Activated CD4-positive, alpha-beta T cell treated with anti-CD3 and anti-CD28 coated beads, Interleukin-2, amount 50 U/mL, for 48 hours (primary cell): ENCODE measurements at places on chromosomes 5 and 9.
A peak's percentile ranks its signal among the peaks of the same experiment; 100 is the strongest.

- peak; percentile 83 for DNase-seq
Measured at GRCh38 chr5:173056783-173057061, 570 bp downstream of the CREBRF start.

DNA sequence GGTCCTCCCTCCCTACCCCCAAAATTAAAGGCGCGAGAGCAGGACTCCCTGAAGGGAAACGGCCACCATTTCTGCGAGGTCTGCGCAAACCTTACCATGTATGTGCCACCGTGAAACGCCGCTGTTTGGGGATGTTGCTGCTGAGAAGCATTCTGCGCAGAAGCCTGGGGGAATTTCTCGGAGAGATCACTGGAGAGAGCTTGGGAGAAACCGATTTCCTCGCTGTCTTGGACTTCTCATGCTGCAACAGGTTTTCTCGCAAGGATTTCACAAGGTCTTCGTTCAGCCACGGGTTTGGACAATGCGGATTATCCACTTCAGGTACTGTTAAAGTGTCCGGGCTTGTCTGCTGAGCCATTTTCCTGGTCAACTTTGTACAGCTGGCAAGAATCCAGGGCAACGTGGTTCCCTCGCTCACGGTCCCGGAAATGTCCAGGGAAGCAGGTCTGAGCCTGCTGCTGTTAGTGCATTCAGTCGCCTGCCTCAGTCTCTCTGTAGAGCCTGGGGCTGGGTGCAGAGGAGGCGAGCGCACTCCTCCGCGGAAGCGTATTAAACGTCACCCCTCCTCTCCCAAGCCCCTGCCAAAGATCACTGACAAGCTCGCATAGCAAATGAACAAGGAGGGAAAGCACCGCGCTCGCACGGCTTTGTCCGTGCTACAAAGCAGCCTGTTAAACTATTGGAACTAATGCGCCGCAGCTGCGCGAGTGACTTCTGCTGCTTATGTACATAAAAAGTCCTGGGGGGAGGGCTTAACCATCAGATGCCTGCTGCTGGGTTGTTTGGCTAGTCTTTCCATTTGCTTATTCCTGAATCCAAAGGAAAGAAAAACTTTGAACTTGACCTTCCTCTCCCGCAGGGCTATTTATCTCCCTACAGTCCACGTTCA lies 125.1 kb downstream of the PDE4D start:
- peak; percentile 27 for DNase-seq

DNA sequence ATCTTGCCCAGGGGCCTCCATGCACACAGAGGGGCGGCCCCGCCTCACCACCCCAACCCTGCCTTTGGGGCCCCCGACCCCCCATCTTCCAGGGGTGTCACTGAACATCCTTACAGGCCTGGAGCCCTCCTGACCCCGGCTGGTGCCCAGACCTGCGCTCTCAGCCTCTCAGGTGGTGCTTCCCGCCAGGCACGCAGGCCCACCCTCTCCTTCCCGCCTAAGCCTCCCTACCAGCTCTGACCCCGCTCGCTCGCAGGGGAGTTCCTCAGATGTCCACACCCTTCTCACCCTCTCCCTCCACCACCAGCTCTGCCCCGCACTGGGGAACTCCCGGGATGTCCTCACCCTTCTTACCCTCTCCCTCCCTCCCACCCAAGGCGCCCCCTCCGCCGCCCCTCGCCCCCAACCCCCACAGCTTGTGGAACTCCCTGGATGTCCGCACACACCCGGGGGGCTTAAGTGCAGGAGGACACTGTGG lies 12.3 kb upstream of the QRFP start:
- DNase-seq: no peak

DNA sequence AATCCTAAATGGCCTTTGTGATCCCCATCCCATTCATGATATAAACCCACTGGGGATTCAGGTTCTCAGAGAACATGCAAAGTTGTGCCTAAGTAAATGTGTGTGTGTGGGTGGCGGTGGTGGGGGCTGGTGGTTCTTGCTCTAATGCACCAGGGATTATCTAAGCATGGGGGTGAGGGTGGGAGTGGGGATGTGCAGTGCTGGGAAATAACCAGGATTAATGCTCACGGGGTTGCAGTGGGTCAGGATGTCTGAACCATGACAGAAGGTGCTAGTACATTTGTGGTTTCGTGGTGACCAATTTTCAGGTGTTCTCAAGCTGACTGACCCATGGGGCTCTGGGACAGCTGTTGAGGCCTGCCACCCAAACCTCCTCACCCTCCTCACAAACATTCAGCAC lies 101.0 kb downstream of the ZNF608 start:
- no peak for DNase-seq

- no peak for DNase-seq
Measured at GRCh38 chr9:110521206-110521605, 58.3 kb downstream of the SVEP1 start.

DNA sequence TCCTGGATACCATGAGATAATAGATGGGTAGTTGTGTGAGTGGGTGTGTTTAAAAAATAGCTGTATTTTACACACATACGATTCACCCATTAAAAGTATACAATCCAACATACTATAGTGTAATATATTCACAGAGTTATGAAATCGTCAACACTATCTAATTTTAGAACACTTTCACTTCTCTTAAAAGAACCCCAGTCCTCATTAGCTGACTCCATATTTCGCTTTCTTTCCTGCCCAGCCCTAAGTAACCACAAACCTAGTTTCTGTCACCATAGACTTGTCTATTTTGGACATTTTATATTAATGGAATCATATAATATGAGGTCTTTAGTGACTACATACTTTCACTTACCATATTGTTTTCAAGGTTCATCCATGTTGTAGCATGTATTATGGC lies 63.8 kb upstream of the S1PR3 start:
- no peak for DNase-seq

GRCh38 chr9:12817702-12818101 lies 42.9 kb downstream of the LURAP1L start:
- DNase-seq: no peak

GRCh38 chr5:5688194-5688924 lies 265.9 kb downstream of the ICE1 start:
- DNase-seq: no peak

GRCh38 chr5:169385636-169386035 lies 84.7 kb upstream of the SLIT3 start:
- DNase-seq: no peak

DNA sequence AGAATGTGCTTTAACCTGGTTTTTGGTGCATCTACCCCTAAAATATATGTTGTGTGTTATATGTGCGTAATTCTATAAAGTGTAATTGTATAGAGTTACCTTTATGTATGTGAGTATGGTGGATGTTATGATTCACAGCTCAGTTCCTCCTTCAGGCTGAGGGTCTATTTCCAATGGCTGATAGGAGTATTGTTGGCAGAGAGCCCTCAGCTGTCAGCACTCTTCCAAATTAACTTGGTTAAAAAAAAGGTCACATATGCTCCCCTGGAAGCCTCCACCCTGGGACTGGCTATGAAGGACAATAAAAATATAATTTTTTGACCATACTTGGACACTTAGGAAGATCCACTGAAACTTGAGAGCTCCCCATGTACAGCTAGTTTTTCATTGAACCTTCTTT lies 250.4 kb upstream of the CDH12 start:
- no peak for DNase-seq

DNA sequence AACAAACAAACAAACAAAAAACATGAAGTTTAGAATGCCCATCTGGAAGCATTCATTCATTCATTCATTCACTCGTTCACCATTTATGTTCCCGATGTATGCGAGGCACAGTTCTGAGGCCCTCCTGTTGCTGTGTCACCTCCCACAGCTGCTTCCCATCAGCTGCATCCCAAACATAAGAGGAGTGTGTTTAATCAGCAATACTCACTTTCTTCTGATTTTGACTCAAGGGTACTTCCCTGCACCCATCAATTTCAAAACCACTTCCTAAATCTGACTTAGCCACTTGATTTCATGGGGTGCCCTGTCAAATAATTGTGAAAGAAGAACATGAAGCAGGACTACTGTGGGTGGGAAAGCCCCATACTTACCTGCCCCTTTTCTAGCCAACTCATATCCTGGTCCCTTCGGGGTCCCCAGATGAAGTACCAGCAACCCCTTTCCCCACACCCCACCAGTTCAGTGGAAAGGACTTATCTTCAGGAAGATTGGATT lies 128.0 kb upstream of the IL12B start:
- DNase-seq: peak; percentile 47

GRCh38 chr9:18331310-18331684 lies 142.7 kb upstream of the ADAMTSL1 start:
- DNase-seq: no peak

GRCh38 chr5:100827481-100827889 lies 75.6 kb downstream of the ST8SIA4 start:
- DNase-seq: no peak

- DNase-seq: no peak
Measured at GRCh38 chr5:55096182-55096581, 6.3 kb upstream of the GZMA start.

- DNase-seq: no peak
Measured at GRCh38 chr5:60668686-60669304, 31.2 kb downstream of the DEPDC1B start.

GRCh38 chr5:19047277-19047676 lies 940.7 kb downstream of the CDH18 start:
- DNase-seq: no peak

GRCh38 chr5:133523961-133524586 lies 88.3 kb downstream of the FSTL4 start:
- DNase-seq: no peak

- no peak for DNase-seq
Measured at GRCh38 chr9:136206602-136207275, 1.8 kb upstream of the LHX3 start.

DNA sequence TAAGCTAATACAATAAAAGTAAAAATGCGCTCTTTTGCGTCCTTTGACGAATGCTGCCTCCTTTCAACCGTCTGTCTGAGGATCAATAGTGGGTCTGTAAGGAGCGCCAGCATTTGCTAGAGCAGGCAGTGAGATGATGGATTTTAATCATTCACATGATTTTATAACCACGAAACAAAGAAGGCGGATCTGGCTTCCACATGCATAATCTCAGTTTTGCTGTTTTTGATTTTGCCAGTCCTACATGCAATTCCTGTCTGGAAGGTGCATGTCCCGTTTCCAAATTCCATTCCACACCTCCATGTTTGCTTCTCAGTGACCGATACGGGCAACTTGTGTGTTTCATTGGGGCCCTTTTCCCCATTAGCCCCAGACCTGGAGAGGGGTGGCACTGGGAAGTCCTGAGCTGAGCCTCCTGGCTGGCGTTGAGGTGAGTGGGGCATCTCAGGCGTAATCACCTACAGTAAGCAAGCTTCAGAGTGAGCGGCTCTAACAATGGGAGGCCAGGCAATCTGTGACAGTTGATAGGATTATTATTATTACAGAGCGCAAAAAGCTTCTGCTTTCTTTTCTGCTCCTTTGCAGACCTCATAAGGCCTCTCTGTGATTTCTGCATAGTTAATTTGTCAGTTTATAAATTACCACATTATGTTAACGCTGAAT lies 405.4 kb downstream of the ZSWIM6 start:
- DNase-seq: no peak

DNA sequence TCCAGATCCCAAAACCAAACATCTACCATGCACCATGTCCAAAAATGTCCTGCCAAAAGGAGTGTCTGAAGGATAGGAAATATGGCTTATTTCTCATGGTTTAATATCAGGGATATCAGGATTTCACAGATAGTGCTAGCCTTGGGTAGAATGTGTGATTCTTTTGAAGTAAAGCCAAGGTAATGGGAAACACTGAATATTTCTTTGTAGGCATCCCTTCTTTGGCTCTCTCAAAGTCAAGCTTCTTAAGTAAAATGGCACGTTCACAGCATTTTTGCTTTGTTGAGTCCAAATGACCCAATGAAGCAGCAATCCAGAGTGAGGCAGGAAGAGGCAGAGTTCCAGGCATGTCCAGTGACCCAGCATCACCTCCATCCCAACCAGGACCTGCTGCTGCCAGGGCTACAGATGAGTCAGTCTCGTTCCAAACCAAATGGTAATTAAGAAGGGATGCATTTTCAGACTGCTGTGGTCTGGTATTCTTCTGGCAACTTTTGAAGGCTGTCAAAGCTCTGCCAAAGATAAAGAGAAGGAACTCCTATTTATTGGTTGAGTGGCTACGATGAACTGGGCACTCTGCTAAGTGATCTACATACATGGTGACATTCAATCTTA lies 678.8 kb upstream of the KLF4 start:
- no peak for DNase-seq

DNA sequence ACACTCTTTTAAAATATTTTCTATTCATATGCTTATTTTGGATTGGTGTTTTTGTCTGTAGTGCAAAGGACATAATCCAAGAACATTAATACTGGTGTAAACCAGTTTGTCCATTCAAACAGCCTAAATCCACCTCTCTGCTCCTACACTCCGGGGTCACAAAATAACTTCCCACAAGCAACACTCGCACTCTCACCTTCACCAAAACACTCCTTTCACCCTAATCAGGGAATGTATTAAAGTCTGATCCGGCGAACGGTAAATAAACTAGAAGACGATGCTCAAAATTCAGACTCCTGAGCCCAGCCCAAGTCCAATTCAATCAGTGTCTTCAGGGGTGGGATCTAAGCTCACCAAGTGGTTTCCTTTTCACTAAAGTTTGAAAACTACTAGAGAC lies 649 bp downstream of the AP3B1 start:
- no peak for DNase-seq

DNA sequence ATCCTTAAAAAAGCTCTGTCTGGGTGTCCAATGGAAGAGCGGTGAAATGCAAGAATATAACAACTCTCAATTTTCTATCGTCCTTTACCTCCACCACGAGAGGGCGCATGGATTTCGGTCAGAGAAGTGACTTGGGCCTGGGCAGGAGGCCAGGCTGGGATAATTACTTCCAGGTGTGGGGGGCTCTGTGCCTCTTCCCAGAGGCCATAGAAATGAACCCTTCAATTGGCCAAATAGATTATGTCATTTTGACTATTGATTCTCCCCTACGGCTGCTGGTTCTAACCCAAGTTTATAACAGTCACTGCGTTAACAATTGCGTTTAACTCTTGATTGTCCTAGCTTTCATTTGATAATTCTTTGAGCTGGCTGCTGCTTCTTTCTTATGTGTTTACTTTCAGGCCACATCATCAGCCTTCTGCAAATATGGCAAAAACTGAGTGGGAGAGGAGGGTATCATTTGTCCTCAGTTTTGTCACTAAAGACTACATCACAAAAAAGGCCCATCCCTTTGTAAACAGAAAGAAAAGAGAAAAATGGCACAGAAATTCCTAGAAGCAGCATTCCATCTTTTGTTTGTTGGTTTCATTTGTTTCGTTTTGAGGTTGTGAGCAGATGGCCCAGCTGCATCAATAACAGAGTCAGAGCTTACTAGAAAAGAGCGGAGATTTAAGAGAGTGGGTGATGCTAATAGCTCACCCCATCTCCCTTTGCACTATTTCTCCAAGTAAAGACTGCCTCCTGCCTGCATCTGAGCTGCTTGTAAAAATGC lies 45.4 kb upstream of the ZFR start:
- DNase-seq: peak; percentile 71
